Stimulated activated CD4-positive, alpha-beta T cell treated with anti-CD3 and anti-CD28 coated beads, Interleukin-1b, Interleukin-23, amount 100 ng/mL, for 1 hour (primary cell): ENCODE measurements at places on chromosomes 7 and 10.
A peak's percentile ranks its signal among the peaks of the same experiment; 100 is the strongest.

DNA sequence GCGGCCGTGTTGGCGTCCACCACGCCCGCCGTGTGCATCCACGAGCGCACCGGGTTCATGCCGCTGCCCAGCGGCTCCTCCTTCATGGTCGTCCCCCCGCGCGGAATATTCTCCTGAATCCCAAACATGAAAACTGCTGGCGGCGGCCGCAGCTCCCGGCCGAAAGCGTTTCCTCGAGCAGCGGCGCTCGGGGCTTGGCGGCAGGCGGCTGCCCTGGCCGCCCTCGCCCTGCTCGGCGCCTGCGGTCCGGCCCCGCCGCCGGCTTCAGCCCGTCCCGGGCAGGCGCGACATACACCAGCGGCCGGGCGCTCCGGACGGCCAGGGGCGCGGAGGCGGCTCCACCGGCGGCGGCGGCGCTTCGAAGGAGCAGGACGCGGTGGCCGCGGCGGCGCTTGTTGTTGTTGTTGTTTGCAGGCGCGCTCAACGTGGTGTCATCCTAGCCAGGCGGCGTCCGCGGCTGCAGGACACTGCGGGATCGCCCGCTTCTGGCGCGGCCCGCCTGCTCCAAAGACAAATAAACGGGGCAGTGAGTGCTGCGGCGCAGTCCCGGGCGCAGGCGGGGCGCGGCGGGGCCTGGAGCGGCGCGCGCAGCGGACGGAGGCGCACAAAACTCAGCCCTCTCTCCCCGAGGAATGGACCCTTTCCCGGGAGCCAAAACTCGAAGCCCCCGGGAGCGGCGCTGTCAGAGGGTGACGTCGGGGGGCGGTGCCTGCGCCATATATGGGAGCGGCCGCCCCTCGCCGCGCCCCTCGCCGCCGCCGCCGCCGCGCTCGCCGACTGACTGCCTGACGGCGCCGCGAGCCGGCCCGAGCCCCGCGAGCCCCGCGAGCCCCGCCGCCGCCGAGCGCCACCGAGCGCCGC lies at the start of gene EBF3:
Gene EBF3 (minus strand): TSS at position 634 of the 861 bp plus-strand sequence. CDS start 506 bp downstream, at position 128.
- no peak for DNase-seq

GRCh38 chr10:44004913-44005787 lies 356.5 kb upstream of the ZNF32 start:
- DNase-seq: no peak

GRCh38 chr7:144588559-144589051 lies 185.1 kb upstream of the NOBOX start:
- DNase-seq: no peak

DNA sequence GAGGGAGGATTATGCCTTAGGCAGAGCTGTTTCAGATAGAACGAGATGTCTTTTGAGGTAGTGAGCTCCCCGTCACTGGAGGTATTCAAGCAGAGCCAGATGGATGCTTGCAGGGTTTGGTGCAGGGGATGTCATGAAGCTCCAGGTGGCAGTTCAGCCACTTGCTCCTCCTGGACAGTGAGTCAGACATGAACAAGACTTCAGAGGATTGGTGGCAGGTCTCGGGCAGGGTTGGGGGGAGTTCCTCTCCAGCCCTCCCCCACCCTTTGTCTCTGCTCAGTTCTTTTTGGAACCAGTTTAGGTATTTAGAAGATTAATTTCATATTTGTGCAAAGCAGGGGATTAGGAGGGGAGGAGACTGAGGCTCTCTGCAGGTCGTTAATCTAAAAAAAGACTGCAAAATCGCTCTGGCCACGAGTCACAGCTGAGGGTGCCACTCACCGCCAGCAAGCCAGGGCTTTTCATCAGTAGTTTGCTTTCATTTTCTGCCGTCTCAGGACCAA lies 21.5 kb upstream of the MYL10 start:
- DNase-seq: no peak

GRCh38 chr7:293681-294439 lies 3.9 kb downstream of the FOXL3 start:
- DNase-seq: no peak

DNA sequence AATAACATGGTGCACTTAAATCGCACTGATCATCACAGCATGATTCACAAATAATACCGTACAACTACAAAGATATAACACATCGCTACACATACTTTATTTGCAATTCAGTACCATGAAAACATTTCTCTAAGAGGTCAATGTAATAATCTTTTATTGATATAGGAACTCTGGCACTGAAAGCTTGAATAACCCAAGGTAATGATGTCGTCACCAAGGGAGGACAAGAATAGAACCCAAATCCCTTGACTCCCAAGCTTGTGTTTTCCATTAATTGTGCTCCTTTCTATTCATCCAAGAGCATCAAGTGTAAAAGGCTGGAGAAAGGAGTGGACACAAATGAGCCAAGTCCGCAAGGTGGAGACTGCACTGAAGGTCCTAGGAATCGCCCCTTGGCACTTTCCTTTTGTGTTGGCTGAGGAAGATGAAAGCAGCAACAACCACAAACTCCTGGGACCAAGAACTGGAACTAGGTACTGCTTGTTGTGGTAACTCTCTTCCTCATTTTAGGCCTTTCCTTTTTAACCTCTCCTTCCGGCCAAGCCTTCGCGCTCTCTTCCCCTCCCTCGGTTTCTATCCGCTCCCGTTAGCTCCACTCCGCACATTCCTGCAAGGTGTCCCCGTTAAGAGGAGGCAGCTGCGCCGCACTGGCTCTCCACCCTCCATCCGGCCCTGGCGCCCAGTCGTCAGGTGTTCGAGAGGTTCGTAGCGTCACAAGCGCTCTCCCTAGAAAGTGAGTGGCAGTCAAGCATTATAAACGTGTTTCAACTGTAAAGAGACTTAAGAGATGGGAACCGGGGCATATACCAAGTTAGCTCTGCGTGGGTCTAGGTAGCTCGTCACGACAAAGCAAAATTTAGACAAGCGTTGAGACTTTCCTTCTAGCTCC lies 1.0 kb upstream of the CBLL1 start:
- peak; percentile 13 for DNase-seq

DNA sequence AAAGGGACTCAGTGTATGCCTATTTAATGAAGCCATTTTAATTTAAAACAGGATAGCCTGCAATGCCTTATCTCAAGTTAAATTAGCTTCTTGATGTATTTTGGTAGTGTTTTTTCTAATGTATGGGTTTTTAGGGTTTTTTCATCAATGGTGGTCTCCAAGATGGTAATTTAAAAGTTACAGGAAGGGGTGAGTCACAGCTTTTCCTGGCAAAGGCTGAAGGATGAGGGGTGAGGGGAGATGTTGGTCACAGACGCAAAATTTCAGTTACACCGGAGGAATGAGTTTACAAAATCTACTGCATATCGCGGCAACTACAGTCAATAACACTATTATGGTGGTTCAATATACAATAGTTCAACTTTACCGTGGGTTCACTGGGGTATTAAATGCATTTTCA lies 31.6 kb downstream of the CCDC3 start:
- no peak for DNase-seq

DNA sequence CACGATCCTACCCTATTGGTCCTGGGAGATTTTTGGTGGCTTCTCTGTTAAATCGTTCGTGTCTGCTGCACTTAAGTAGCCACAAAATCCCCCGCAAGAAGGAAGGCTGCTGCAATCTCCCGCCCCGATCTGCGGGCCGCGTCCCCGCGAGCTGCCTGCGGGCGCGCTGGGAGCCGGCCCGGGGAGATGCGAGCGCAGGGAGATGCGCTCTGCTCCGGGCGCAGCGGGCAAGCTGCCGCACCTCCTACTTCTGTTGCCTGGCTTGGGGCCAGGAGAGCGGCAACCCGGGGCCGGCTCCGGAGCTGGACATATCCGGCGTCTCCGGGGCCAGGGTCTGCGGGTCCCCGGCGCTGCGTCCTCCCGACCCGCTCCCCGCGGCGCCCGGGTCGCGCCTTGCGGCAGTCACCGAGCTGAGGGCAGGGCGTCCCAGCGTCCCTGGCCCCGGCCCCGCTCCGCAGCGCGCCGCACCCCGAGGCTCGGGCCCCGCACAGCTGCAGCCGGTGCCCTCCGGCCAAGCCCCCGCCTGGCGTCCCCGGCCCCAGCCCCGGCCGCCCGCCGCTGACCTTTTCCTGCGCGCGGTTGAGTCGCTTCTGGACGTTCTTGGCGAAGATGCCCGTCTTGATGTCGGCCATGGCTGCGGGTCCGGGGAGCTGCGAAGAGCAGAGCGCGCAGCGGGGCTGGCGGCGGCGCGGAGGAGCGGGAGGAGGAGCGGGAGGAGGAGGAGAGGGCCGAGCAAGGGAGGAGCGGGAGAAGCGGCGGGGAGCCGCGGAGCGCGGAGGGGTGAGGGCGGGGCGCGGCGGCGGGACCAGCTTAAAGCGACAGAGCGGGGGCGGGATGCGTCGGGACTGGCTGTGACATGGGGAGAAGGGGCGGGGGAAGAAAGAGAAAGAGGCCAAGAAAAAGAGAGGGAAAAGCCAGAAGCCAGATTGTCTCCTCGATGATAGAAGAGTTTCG lies at the start of gene AMPH:
Gene AMPH (minus strand): TSS at position 654 of the 954 bp plus-strand sequence. CDS start 22 bp downstream, at position 632.
- DNase-seq: no peak

- DNase-seq: no peak
Measured at GRCh38 chr10:104433669-104434068, 80.0 kb downstream of the CFAP58 start.

DNA sequence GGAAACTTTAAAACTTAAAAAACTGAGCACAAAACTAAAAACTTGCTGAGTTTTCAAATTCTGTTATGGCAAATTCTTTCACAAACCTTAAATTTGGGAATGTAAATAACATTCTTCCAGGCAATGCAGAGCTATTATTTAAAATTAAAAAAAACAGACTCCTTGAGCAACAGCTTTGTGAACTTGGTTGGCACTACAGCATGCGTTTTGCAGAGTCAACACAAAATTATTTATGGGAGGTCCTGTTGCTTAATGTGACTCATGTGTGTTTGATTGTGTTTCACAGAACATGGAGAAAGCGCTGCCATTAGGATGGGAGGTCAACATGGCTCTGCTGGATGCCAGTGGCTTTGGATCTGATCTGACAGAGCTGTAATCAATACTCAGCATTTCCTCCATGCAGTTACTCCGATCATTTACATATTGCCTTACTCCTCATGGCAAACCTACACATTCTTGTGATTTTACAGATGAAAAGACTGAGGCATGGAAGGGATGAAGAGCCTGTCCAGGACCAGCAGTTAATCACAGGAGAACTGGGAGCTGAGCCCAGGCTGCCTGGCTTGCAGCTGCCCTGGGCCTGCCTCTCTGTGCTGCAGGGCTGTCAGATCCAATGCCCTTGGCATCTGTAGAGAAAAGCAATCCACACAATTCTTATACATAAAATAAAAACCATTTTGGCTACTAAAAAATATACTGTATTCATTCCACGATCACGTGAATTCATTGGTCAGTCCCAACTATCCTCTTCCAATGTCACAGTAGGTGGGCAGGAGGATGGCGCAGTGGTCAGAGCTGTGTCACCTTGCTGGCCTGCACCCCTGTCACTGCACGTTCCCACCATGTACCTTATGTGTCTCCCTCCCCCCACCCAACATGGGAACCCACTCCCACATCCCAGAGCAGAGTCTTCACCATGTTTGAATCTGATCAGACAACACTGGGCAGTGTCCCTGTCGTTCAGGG lies 200.9 kb downstream of the CXCL12 start:
- no peak for DNase-seq

DNA sequence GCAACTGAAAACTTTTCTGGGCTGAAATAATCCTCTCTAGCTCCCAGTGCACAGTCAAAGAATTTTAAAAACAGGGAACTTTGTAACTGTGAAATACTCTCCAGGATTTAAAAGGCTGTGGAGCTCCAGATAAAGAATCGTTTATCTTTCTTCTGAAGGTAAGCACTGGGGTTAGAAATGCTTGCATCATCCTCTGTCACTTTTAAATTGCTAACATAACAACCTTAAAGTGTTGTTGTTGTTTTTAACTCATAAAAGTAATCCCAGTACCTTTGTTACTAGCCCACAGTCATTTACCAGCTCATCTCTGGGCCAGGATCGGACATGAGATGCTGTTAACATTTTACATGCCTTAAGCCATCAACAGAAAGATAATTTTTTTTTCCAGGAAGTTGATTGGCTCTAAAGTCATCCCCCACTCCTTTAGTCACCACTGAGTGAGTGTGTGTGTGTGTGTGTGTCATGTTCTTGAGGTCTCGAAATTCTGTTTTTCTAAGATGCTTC lies at the start of gene SLC39A12:
Gene SLC39A12 (plus strand): TSS at position 51 of the 504 bp plus-strand sequence. CDS start 1,359 bp downstream, outside the sequence.
- DNase-seq: no peak

- no peak for DNase-seq
Measured at GRCh38 chr10:97686301-97686961, 610 bp downstream of the AVPI1 start.

DNA sequence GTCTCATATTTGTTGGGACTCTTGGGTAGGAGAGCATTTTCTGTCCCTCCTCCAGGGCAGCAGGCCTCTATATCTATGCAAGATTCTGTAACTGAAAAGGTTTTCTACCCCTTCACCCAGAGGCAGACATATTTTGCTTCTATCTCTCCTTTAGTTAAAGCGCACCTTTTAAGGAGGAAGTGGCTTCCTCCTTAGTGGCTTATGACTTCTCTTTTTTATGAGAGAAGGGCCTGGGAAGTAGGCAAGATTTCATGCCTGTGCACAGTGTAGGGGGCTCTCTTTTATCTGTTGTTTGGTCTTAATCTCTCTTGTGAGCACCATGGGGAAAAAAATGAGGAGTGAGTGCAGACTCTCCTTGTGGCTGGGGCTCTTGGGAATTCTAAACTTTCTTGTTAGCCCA lies 122.1 kb downstream of the LRMDA start:
- DNase-seq: no peak

DNA sequence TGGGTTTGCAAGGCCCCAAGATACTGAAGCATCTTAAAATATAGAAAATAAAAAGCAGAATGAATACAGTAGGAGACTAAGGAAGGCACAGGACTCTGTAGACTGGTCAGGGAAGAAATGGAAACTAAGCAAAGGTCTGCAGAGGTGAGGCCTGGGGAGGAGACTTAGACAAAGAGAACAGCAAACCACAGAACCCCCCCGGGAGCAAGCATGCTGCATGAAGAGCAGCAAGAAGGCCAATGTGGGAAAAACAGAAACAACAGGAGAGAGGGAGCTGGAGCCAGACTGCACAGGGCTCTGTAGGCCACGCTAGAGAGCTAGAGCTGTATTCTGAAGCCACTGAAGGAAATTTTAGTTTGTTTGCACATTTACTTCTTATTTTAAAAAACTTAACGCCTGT lies 45.7 kb upstream of the ARID5B start:
- DNase-seq: no peak

GRCh38 chr10:11918384-11918783 lies 95.2 kb downstream of the PROSER2 start:
- no peak for DNase-seq

DNA sequence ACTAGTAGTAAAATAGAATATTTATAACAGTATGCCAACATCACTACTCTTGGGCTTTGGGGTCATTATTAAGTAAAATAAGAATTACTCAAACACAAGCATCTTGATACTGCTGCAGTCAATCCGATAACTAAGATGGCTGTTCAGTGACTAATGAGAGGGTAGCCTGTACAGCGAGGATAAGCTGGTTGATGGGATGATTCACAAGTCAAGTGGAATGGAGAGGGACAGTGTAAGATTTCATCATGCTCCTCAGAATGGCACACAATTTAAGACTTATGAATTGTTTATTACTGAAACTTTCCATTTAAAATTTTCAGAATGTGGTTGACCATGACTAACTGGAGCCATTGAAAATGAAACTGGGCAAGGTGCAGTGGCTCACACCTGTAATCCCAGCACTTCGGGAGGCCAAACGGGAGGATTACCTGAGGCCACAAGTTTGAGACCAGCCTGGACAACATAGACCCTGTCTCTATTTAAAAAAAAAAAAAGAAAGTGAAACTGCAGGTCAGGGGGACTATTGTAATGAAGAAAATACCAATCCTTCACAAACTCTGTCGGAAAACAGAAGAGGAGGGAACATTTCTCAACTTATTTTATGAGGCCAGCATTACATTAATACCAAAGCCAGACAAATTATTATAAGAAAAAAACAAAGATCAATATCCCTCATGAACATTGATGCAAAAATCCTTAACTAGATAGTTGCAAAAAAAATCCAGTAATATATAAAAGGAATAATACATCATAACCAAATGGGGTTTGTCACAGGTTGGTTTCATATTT lies 11.2 kb downstream of the AVL9 start:
- no peak for DNase-seq
